ENCODE measurements at places on chromosomes 7 and 10.

DNA sequence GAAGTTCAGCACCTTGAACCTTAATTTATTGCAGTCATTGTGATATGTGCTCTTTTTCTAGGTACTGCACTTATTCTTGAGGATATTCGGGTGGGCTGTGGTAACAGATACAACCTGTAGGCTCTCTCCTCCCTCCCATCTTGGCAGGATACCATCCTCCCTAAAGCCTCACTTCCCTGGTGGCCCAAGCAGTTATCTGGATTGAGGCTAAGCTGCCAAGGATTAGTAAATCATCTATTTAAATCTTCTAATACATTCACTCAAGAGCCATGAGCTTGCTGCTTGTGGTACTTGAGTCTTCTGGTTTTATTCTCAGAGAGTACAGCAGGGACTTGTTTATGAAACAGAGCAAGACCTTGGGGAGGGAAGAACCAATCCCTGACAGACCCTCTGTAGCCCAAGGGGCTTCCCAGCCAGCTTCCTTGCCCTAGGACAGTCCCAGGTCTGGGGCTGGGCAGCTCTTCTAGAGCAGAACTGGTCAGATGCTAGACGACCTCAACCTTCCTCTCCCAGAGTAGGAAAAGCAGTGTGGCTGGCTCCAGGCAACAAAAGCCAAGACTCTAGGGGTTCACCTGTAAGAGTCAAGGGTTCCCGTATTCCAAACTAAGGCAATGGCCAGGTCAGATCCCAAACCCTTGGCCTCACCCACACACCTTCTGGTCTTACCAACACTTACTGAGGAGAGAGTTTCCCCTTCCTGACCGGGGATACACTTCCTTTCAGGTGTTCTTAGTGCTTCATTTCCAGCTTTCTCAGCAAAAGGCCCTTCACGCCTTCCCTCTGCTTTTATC is 21.3 kb downstream of the WNT8B start:
- no peak for DNase-seq

DNA sequence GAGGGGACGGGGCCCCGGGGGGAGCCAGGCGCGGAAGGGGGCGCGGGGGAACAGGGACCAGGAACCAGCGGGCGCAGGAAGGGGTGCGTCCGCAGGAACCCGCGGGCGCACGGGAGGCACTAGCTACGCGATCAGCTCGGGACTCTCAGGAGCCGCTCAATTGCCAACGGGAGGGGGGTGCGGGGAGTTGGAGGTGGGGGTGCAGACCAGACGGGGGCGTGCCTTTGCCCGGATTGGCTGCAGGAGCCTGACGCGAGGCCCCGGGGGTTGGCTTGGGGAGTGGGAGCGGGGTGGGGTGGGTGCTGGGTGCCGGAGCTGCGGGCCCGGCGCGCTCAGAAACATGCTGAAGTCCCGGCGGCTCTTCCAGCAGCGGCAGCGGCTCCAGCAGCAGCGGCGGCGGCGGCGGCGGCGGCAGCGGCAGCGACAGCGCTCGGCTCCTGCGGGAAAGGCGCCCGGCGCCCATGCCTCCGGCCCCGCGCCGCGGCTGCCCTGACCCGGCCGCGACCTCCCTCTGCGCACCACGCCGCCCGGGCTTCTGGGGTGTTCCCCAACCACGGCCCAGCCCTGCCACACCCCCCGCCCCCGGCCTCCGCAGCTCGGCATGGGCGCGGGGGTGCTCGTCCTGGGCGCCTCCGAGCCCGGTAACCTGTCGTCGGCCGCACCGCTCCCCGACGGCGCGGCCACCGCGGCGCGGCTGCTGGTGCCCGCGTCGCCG is at the start of gene ADRB1:
ADRB1 (plus strand) TSS at position 335 of the 715 bp plus-strand sequence; CDS start at position 602, 267 bp downstream.
- DNase-seq, result peak; percentile 77

- no peak for DNase-seq
Observed at GRCh38 chr10:30804478-30805055, 175.0 kb upstream of the LYZL2 start.

GRCh38 chr7:102933763-102934162 is 21.0 kb downstream of the LRRC17 start:
- peak; percentile 37 for DNase-seq

DNA sequence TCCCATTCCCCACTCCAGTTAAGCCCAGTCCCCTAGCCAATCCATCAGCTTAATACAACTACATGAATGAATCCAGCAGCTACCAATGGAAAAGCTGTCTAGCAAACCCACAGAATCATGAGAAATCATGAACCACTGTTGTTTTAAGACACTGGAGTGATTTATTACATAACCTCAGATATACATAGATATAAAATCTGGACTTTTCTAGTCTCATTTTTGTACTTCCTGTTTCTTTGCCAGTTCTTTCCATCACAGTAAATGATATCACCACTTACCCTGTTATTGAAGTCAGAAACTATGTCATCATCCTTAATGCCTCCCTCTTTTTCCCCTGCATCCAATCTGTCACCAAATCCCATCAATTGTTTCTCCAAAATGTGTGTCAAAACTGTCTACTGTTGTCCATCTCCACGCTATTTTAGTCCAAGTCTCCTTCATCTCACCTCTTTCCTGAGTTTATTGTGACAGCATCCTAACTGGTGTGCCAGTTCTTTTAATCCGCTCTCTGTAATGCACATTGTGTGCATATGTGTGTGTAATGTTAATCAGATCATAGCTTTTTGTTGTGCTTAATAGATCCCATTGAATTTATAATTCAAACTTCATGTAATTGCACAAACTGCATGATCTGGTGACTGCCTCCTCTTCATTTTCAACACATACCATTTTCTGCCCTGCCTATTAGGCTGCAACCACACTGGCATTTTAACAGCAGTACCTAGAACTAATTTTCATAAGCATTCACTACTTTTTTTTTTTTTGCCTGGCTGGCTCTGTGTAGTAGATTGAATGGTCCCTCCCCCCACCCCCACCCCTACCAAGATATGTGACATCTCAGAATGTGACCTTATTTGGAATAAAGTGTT is 56.0 kb downstream of the MKLN1 start:
- no peak for DNase-seq

DNA sequence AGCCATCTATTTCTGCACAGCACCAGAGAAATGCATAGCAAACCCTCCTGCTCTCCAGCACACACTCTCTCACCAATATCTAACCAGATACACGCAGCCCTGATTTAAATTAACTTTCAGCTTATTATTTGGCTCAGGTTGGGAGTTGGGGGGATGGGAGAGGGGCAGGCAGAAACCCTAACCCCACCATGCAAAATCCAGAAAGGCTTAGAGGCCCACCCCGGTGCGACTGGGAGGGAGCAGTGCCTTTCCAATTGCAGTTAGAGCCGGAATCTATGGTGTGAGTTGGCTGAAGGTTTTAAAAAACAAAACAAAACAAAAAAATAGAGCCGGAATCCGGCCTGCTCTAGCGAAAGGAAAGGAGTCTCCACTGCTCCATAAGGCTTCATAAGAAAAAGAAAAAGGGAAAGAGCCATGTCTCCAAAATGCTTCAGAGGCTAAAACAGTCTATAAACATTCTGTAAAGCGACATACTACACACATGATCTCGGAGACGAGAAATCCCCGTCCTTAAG is 2.9 kb downstream of the IGF2BP3 start:
- DNase-seq, result no peak

- DNase-seq, result no peak
Observed at GRCh38 chr10:61735882-61736281, 73.2 kb downstream of the CABCOCO1 start.

DNA sequence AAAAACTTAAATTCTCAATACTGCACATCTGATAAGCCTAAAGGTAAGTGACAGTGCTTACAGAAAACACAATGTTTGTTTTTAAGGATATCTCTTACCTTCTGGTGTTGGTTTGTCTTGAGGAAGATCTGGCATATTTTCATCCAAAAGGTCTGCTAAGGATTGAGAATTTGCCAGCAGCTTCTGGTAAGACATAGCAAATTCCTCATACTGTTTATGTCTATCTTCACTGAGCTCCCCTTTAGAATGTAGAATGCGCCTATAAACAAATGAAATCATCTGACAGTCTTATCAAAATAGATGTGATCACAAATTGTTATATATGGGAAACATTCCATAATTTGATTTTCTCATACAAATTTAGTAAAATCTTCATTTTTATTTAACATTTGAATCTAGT is 28.7 kb downstream of the UPF2 start:
- no peak for DNase-seq

DNA sequence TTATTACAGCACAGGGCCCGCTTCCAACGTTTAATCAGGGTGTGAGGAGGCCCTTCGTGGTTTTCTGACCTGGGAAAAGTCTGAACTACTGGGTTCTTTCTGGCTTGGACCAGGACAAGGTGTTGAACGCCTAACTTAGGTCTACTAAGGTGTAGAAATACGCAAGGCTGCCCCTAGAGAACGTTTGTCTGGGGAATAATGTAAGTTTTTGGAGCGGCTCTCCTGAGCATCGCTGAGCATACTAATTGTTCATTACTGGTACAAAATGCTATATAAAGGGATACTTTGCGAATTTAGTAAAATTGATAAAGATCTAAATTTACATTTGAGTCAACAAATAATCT is 32.4 kb upstream of the TOMM7 start:
- no peak for DNase-seq

DNA sequence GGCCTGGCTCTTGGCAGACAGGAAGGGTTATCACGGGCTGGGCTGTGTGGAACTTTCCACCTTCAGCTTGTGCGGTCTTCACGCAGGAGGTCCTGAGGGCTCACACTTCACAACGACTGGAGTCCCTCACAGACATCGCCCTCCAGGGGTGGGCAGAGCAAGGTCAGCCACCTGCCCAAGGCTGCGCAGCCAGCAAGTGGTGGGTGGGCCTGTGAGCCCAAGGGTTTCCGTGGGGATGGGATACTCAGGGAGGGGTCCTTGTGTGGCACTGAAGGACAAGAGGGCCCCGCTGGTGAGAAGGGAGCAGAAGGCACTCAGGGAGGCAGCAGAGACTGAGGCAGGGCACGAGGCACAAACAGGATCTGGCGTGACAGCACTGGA is 22.0 kb downstream of the PDIA4 start:
- no peak for DNase-seq

DNA sequence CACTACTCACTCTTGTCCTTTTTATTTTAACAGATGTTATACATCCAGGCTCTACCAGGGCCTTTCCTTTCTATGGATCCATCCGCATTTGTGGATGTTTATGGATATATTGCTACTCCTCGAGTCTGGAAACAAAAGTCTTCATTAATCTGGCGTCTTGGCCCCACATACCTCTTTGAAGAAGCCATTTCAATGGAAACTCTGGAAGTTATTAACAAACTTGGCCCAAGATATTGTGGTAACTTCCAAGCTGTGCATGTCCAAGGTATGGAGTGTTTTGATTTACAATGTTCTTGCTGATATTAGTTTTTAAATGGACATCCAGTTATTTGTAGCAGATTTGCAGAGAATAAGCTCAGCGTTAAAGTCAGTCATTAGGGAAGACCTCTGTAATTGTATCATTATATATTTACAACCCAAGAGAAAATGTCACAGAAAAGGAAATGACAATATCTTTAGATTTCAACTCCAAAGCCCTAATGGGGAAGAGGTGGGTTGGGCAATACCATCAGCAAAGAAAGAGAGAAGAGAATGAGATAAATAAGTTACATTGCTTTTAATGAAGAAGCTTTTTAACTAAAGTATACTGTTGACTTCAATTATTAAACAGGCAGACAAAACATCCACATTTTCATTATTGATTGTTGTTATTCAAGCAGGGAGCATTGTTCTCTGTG is 102.1 kb downstream of the WDFY4 start:
- DNase-seq, result no peak

DNA sequence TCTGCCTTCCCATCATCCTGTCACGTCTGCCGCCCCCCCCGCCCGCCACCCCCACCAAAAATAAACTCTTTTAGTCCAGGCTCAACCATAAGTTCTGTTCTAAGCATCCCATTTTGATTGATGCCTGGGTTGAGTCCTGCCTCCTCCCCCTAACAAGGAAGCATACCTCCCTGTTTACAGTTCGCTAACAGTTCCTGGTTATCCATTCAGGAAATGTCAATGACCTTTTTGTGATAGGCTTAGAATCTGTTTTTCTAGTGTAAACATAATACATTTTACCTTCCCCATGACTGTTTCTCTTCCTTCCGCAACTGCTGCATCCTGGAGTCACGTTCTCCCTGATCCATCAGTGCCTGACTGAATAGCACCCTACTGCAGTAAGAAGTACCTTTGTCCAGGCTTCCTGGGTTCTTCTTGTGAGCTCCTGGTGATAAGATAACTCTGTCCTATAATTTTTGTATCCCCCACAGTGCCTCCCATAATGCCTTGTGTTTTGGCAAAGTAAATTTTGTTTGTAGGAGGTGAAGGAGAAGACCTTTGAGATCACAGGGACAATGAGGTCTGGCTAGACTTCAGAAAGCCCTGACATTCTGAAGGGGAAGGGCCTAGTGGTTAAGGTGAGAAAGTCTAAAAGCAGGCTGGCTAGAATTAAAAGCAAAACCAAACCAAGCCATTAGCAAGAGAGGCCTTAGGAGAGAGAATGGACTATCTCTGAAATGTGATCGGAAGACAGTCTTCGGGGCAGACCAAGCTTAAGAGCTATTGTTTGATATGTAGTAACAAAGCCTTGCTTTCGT is 7.3 kb downstream of the AGFG2 start:
- no peak for DNase-seq

GRCh38 chr10:1406967-1407945 is 330.1 kb downstream of the ADARB2 start:
- DNase-seq, result no peak

- DNase-seq, result no peak
Observed at GRCh38 chr7:34155220-34155908, 250.0 kb downstream of the BMPER start.

DNA sequence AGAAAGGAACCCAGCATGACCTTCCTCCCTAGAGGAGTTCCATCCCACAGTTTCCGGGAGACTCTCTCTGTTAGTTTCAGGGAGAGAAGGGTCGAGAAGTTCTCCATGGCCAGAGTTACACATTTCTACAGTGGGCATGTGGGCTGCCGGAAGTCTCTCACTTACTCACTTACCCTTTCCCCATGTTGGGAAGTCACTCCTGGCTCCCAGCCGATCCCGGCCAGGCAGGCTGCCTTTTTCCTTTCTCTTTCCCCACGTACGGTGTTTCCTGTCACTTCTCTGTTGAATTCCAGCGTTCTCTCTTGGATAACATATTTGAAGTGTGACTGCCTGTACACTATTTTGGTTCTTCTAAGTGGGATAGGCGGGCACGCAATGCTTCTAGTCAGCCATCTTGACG is 3.5 kb downstream of the TEX36 start:
- DNase-seq, result no peak

GRCh38 chr7:75055830-75056772 is 17.5 kb downstream of the RCC1L start:
- DNase-seq, result peak; percentile 77

- no peak for DNase-seq
Observed at GRCh38 chr10:4407783-4408182, 418.2 kb upstream of the AKR1E2 start.

GRCh38 chr7:26603631-26604030 is 260.8 kb downstream of the SKAP2 start:
- no peak for DNase-seq

DNA sequence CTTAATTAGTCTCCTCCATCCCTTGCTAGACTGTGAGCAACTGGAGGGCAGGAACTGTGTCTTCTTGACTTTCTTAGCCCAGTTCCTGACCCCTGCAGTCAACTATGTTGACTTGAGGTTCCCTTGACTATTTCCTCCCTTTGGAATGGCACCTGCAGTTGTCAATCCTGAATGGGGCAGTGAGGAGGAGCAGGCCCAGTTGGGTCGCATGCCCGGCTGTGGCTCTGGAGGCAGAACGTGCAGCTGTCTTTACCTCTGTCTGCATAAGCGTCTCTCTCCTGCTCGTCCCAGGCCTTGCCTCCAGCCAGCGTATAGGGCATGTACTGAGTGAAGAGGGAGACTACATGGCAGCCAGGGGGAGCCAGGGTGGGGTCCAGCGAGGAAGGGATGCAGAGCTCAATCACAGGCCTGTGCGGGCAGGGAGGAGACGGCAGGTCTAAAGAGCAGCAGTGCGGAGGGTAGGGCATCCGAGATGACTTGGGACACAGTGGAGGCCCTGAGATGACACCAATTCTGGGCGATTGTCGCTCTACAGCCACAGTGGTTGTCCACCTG is 26.8 kb downstream of the PYROXD2 start:
- DNase-seq, result no peak

Measured in ascending aorta (tissue), 2 donors.